H1 (cell line): ENCODE measurements at places on chromosomes 11 and 22. TPM values are rescaled to one million over a fixed set of nuclear protein-coding genes. Genes with fewer than 3 reads are reported as not detected.

- H3K27me3 ChIP-seq: no peaks in the 10 kb centered on the region
- no peaks in the 10 kb centered on the region for H3K4me1 ChIP-seq
- no peaks in the 10 kb centered on the region for H3K36me3 ChIP-seq
- no peak for DNase-seq
- no peak overlapping the region for H3K4me3 ChIP-seq
- H3K27ac ChIP-seq: no peak overlapping the region
These were observed 22.4 kb upstream of the GAL start for GRCh38 chr11:68661697-68662603.

DNA sequence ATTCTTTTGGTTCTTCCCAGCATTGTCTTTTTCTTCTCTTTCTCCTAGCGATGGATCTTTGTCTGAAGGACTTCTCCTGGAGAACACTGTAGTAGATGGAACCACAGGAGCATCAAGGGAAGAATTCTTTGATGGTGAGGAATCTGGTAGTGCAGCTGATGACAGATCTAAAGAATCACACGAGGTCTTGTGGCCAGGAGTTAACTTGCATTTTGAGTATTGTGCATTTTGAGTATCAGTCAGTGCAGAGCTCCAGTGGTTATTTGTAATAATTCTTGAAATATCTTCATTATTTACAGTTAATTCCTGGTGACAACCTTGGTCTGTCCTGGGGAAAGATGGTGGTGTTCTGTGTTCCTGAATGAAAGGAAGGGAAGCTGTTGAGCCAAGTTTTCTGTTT, 14.5 kb upstream of the POGLUT3 start:
- no peak overlapping the region for H3K27ac ChIP-seq
- no peaks in the 10 kb centered on the region for H3K4me1 ChIP-seq
- H3K36me3 ChIP-seq: peaks cover 6% of the 10 kb centered on the region; the same call in 1 of the 2 replicates
- no peak for DNase-seq

GRCh38 chr11:72592698-72593495, 81.3 kb downstream of the PDE2A start:
- H3K27ac ChIP-seq: no peak overlapping the region
- H3K36me3 ChIP-seq: no peaks in the 10 kb centered on the region
- H3K4me1 ChIP-seq: peaks cover 13% of the 10 kb centered on the region

Gene UBQLNL
- not detected in 2 replicates for total RNA-seq

Gene WNT7B
- 0.13 and 0.24 TPM in 2 replicates for total RNA-seq

Gene ACAT1
- total RNA-seq: 28.1 and 30.4 TPM in 2 replicates

DNA sequence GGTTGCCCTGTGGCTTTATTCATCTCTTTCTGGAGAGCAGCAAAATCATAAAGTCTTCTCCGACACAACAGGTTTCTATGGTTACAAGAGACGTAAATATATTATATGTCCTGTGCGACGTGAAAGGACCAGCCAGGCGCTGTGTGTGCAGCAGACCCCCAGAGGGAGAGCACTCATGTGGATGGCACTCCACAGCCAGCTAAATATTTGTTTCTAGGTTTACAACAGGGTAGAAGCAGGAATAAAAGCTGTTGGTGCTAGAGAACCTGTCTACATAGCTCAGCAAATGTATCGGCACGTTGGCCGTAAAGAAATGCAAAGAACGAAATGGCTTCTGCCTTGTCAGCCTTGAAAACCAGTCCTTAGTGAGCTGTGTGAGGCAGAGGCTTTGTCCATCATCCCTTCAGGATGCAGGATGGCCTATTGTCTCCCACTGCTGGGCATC, 133.8 kb upstream of the PITPNB start:
- no peak for DNase-seq
- H3K36me3 ChIP-seq: no peaks in the 10 kb centered on the region
- no peaks in the 10 kb centered on the region for H3K4me1 ChIP-seq
- no peak overlapping the region for H3K4me3 ChIP-seq
- H3K27me3 ChIP-seq: no peaks in the 10 kb centered on the region
- H3K27ac ChIP-seq: no peak overlapping the region

Gene AP5B1
- total RNA-seq: 9.9 and 10.0 TPM in 2 replicates

DNA sequence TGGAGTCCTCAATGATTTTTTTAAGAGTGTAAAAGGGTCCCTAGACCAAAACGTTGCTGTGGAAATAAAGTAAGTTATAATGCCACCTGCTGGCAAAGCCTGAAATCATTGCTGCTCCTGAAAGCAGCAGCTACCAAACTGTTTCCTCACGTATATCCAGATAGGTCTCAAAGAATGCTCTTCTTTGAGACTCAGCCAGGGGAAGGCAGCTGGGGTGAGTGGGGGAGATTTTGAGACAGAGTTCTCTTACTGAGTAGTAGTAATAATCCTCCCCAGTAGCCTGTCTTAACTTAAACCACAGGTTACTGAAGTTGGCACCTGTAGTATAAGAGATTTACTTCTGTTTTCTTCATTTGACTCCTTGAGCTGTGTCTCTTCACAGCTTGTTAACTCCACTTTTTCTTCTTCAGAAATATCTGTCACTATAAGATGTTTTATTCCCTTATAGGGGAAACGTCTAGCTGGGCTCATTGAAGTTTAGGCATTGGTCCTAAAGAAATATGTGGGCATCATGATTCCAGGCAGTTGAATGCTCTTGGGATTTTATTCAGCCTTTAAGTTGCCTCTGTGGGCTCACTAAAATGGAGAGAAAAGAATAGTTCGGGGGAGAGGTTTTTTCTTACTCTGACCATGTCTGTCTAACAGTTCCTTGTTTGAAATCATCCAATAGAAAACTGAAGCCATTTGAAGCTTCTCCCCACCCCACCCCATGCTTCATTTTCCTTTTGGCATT, 77.9 kb downstream of the BTBD10 start:
- H3K27ac ChIP-seq: no peak overlapping the region
- H3K36me3 ChIP-seq: peaks cover 5% of the 10 kb centered on the region
- peak; percentile 58 for DNase-seq
- no peaks in the 10 kb centered on the region for H3K27me3 ChIP-seq
- no peak overlapping the region for H3K4me3 ChIP-seq

DNA sequence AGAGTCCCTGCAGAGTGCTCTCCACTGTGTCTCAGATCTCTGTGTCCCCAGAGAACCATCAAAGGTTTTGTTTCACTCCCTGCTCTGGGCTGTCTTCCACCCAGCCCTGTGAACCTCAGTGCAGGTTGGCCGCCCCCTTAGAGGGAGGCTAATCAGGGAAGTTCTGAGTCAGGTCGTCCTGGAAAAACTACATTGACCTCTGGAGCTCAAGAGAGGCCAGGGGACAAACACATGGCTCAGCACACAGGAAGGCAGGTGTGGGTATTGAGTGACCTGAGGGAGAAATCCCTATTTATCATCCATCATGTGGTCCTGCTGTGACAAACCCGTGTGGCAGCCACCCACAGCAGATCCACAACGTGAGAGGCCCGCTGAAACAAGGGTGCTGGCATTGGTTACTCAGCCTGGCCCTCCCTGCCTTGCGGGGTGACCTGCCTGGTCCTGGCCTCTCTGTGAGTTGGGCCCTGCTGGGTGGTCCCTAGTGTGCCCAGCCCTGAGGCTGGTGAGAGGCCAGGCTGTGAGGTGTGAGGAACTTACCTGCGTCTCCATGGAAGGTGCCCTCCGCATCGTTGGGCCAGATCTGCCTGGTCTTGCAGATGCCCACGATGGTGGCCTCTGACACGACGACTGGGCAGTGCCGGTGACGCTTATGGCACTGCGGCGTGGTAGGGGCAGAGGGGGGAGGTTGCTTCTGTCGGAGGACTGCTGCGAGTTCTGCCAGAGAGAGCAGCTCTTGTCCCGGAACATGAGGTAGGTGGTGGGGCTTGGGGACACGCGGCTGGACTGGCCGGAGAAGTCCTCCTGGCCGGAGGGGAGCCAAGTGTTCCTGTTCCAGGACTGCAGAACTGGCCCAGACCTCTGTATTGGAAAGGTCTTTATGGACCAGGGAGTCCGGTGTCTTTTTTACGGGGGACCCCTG, 669 bp upstream of the BCR start:
- no peak for DNase-seq
- H3K4me3 ChIP-seq: peak overlapping the region; percentile 50
- H3K27ac ChIP-seq: no peak overlapping the region
- H3K4me1 ChIP-seq: peaks cover 24% of the 10 kb centered on the region

- no peaks in the 10 kb centered on the region for H3K36me3 ChIP-seq
- no peaks in the 10 kb centered on the region for H3K27me3 ChIP-seq
- no peak for DNase-seq
- no peak overlapping the region for H3K27ac ChIP-seq
- H3K4me3 ChIP-seq: no peak overlapping the region
These were observed 85.3 kb downstream of the CLPB start for GRCh38 chr11:72349053-72349452.

Gene LUZP2
- 1.1 and 1.5 TPM in 2 replicates for total RNA-seq

Gene JAML
- 0.58 and 0.86 TPM in 2 replicates for total RNA-seq

DNA sequence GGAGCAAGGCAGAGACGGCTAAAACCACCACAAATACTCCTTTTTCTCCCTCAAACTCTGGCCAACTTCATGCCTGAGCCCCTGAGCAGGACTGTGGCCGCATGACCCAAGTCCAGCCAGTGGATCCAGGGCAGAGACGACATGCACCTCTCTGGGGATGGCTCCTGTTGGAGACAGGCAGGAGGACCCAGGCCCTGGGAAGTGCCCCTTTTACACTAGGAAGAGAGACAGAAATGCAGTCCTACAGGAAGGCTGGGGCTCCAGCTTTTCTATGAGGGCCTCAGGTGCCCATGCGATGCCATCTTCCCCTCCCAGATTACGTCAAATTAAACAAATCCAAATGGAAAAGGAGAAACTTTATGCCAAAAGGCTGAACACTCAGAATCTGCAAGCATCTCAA, 498.0 kb downstream of the BRD1 start:
- H3K27ac ChIP-seq: no peak overlapping the region
- peaks cover 3% of the 10 kb centered on the region; the same call in 1 of the 2 replicates for H3K4me1 ChIP-seq
- H3K4me3 ChIP-seq: no peak overlapping the region
- DNase-seq: no peak
- H3K36me3 ChIP-seq: no peaks in the 10 kb centered on the region
- H3K27me3 ChIP-seq: no peaks in the 10 kb centered on the region

GRCh38 chr11:6927030-6927617, 898 bp downstream of the ZNF215 start:
- no peak for DNase-seq
- peak overlapping the region; percentile 72; the same call in 1 of the 2 replicates for H3K27ac ChIP-seq
- H3K27me3 ChIP-seq: no peaks in the 10 kb centered on the region
- no peaks in the 10 kb centered on the region for H3K36me3 ChIP-seq
- peak overlapping the region; percentile 99 for H3K4me3 ChIP-seq

Gene TP53AIP1
- total RNA-seq: not detected in 2 replicates

- no peak overlapping the region for H3K27ac ChIP-seq
- DNase-seq: no peak
- no peak overlapping the region for H3K4me3 ChIP-seq
- H3K27me3 ChIP-seq: peaks cover 2% of the 10 kb centered on the region; the same call in 1 of the 2 replicates
These were observed 40.9 kb upstream of the ETS1 start for GRCh38 chr11:128628325-128628673.

- no peaks in the 10 kb centered on the region for H3K36me3 ChIP-seq
- H3K27me3 ChIP-seq: no peaks in the 10 kb centered on the region
- no peaks in the 10 kb centered on the region for H3K4me1 ChIP-seq
- DNase-seq: no peak
- no peak overlapping the region for H3K4me3 ChIP-seq
These were observed 98.1 kb downstream of the TENM4 start for GRCh38 chr11:79342686-79343085.

DNA sequence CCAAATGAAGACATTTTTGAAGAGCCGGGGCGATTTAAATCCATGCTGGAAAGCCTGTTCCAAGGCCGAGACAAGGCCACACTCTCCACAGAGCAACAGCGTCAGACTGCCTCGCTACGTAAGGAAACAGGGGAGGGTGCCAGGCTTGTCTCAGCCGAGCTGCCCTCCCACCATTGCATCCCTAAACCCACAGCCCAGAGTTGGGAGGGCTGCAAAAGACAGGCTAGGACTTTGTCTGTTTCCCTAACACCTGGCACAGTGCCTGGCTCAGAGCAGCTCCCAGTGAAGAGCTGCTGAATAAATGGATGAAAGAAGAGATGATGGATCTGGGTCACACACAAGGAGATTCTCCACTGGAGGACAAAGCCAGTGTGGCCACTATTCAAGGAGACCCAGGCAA, 51.3 kb upstream of the SCUBE2 start:
- peaks cover 3% of the 10 kb centered on the region; the same call in 1 of the 2 replicates for H3K4me1 ChIP-seq
- H3K27ac ChIP-seq: no peak overlapping the region
- H3K4me3 ChIP-seq: no peak overlapping the region
- DNase-seq: no peak

Gene MMP10
- total RNA-seq: 0.17 TPM in 1 of 2 replicates, not detected in the other

- no peaks in the 10 kb centered on the region for H3K36me3 ChIP-seq
- H3K27ac ChIP-seq: no peak overlapping the region
- H3K27me3 ChIP-seq: no peaks in the 10 kb centered on the region
- H3K4me3 ChIP-seq: no peak overlapping the region
- H3K4me1 ChIP-seq: no peaks in the 10 kb centered on the region
These were observed 415.9 kb upstream of the CADM1 start for GRCh38 chr11:115920092-115920461.

Gene PHF21B
- 57.2 and 68.1 TPM in 2 replicates for total RNA-seq

- no peaks in the 10 kb centered on the region for H3K36me3 ChIP-seq
- no peaks in the 10 kb centered on the region for H3K4me1 ChIP-seq
- no peak overlapping the region for H3K4me3 ChIP-seq
- no peaks in the 10 kb centered on the region for H3K27me3 ChIP-seq
- no peak overlapping the region for H3K27ac ChIP-seq
These were observed 94.2 kb downstream of the FCHSD2 start for GRCh38 chr11:73047773-73048371.

- no peak overlapping the region for H3K27ac ChIP-seq
- no peaks in the 10 kb centered on the region for H3K36me3 ChIP-seq
- H3K4me3 ChIP-seq: no peak overlapping the region
- peak; percentile 49 for DNase-seq
- peaks cover 11% of the 10 kb centered on the region for H3K4me1 ChIP-seq
- H3K27me3 ChIP-seq: no peaks in the 10 kb centered on the region
These were observed 93.6 kb upstream of the ISX start for GRCh38 chr22:34972191-34972897.

Gene C11orf42
- total RNA-seq: not detected in 2 replicates

Gene SLC35C1
- 10.6 and 11.2 TPM in 2 replicates for total RNA-seq

Gene SLC17A6
- total RNA-seq: 0.73 and 1.6 TPM in 2 replicates

GRCh38 chr11:130217133-130218031, 57.8 kb downstream of the ST14 start:
- no peaks in the 10 kb centered on the region for H3K27me3 ChIP-seq
- no peak overlapping the region for H3K4me3 ChIP-seq
- no peak for DNase-seq
- no peak overlapping the region for H3K27ac ChIP-seq
- no peaks in the 10 kb centered on the region for H3K36me3 ChIP-seq
- H3K4me1 ChIP-seq: peaks cover 13% of the 10 kb centered on the region

DNA sequence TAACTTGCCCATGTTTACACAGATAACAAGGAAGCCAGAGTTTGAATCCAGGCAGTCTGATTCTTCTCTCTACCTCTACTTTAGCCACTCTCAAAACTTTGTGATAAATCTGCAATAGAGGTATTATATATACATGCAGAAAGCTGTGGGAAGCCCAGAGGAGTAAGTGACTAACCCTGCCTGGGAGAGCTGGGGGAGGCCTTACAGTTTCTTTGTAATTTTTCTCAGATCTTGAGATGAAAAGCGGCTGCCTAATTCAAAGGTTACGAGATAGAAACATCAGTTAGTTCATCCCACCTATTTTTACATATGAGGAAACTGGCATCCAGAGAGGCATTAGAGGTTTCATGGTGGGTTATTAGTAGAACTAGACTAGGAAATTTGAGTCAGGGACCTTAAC, 4.9 kb downstream of the STIM1 start:
- DNase-seq: no peak
- no peak overlapping the region for H3K27ac ChIP-seq
- H3K4me1 ChIP-seq: peaks cover 11% of the 10 kb centered on the region
- H3K27me3 ChIP-seq: peaks cover 13% of the 10 kb centered on the region
